ENCODE measurements at places on chromosomes 1 and 21.

DNA sequence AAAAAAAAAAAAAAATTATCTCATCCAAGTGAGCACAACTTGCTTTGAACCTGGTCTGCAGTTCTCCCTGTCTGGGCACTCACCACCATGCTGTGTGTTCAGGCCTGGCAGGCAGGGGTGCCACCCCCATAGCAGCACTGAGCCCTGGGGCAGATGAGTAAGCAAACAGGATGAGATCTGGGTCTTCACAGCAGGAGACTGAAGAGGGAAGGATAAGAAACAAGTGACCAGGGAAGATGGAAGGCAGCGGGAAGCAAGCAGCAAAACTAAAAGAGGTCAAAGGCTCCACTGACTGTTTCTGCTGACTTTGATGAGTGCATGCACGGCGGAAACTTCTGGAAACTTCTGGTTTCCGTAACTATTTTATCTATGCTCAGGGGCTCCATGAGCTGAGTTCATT, 133.5 kb upstream of the SOD1 start:
- no peak for DNase-seq

DNA sequence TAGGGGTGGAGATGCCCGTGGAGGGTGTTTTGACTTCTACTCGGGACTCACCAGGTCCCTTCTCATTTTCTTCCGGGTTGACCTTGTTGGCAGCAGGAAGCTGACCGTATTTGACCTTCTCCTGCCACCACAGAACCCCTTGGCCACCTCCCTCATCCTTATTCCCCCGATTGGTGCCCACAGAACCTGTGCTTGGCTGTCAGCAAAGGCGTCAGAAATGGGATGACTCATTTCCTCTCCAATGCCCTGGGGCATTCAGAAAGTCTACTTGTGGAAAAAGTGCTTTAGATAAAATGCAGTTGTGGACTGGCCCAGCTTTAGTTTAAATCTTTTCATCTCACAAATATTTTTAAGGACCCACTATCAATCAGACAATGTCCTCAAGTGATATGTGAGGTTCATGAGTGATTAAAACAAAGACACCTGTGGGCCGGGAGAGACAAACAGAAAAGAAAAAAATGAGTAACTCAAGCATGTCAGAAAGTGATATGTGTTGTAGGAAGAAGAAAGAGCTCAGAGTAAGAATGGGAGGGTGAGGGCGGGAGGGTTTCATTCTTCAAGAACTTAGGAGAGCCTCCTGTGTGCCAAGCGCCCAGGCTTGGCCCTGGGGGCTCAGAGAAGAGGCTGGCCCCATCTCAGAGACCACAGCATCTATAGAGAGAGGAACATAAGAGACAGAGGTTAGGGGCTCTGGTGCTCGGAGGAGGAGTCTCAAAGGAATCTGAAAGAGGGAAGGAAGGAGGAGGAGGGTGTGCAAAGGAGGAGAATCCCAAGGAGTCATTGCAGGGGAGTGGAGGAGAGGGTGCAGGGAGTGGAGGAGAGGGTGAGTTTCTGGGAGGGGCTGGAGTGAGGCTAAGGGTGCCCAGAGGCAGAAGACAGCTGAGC, 221.6 kb upstream of the VAMP3 start:
- DNase-seq = no peak

GRCh38 chr1:213745451-213745850, 242.3 kb upstream of the PROX1 start:
- no peak for DNase-seq

GRCh38 chr1:244552336-244552735, 91.3 kb downstream of the CATSPERE start:
- no peak for DNase-seq

- no peak for DNase-seq
Measured at GRCh38 chr1:64839732-64840405, 95.0 kb downstream of the RAVER2 start.

DNA sequence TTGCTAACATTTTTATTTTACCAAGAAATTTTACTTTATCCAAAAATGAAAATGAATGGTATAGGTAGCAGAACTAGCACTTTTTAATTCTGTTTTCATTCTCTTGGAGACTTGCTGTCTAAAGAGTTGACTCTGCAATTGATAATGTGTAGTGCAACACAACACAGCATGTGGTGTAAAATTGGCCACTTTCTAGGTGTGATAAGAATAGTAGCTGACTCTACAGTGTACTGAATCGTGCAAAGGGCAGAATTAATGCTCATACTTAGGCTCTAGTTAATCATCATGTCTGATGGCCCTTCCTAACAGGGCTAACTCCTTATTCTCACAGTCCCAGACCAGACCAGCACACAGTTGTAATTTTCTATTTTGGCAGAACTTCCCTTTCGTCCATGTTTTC, 140.5 kb downstream of the NEK7 start:
- no peak for DNase-seq

GRCh38 chr1:95057351-95057750, 15.4 kb downstream of the ALG14 start:
- no peak for DNase-seq

DNA sequence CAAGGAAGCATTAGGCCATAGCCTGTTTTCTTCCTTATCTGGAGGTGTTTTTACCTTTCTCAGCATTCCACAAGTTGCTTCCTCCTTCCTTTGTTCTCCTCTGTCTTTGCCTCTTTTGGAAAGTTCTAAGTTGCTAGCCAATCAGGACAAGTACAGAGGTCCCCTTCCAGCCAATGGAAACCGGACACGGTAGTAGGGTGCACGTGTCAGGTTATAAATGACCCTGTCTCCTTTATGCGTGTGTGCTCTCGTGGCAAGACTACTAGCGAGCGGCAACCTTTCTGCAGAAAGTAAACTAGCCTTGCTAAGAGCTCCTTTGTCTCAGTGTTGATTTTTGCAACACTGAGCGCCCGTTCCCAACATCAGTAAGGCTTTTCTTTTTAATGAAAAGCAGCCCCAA, 1.5 kb upstream of the ACADM start:
- DNase-seq = no peak

DNA sequence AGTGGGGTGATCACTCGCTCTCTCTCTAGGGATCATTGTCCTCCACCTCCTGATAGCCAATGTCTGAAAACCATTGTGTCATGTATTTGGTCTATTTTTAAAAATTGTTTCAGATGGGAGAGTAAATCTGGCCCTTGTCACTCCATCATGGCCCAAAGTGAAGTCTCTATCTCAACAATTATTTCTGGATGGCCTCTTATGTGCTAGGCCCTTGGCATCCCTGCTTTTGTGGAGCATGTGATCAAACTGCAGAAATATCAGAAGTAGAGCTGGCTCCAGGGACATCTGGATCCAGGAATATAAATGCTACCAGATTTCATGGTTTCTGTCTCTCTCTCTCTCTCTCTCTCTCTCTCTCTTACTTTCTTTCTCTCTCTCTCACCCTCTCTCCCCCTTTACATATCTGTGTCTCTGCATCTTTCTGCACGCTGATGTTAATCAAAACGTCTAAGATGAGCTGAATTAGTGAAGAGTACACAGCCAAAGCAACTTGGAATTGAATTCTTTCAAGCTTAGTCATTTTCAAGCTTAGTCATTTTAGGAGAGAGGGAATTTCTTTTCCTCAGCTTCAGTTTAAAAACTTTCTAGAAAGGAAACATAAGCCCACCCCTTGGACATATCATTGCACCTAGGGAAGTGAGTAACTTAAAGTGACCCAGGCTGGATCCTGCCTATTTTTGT, 47.4 kb upstream of the DOCK7 start:
- no peak for DNase-seq

GRCh38 chr1:169586395-169587255, at the start of gene F5:
Gene F5 (minus strand): TSS chr1:169586481. CDS start chr1:169586386, 95 bp downstream.
- peak; percentile 52 for DNase-seq

DNA sequence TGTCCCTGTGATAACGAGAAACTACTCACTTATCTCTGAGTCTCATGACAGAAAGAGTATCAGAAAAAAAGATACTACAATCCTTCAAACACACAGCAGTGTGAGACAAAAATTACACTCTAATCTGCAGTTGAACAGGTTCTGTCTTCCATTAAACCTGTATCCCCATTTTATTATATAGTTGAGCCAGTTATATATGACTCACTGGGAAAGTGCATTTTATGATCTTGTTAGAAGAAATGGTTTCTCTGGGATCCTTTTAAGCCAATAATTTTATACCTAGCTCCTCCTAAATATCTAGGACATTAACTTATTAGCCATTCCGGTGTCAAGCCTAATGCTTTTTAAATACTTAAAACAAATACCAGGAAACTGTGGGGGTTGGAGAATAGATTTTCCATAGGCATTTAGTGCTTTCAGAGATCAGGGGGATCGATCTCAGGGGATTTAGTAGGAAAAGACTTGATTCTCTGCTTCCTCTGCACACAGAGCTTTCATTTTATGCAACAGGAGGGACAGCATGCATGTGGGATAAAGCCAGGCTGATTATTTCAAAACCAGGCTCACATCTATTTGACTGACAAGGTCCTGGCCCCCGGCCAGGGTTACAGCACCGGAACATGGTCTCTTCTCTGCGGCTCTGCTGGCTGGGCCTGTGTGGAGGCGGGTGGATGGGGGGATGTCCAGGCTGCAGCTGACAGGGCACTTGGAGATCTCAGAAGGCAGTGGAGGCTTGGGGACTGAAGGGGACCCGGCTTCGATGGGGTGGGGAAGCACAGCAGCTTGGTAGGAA, 310.6 kb downstream of the DISC1 start:
- DNase-seq = no peak

DNA sequence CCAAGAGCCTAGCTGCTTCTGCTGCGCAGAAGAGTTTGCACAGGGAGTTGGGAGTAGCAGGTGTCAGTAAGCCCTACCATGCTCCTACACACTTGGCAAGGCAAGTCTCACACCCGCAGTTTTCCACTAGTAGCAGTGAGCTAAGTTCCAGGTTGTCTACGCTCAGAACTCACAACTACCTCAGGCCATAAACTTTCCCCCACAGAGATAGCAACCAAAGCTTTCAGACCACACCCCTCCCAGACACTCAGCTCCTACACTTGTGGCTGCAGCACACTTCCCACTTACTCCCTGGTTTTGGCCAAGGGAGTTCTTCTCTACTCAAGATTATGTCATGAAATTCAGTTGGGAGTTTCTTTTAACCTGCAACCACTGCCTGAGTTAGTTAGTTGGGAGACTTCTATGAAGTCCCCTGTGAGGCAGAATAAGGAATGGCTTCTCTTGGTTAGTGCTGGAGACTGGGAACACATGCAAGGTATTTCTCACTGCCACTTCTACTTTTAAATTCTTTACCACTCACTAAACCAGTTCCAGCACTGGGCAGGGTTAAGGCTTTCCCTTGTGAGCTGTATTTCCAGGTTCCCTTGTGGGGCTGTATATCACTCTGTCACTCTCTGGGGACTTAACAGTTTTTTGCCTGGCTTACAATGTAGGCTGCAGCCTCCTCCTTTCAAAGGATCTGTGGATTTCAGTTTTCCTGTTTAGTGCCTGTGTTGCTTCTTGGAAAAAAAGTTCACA, 18.3 kb upstream of the MAB21L3 start:
- DNase-seq = no peak

- no peak for DNase-seq
Measured at GRCh38 chr1:15180945-15181523, 27.5 kb downstream of the TMEM51 start.

GRCh38 chr1:108028841-108029388, 63.9 kb upstream of the VAV3 start:
- no peak for DNase-seq

- no peak for DNase-seq
Measured at GRCh38 chr1:27658951-27659496, 13.0 kb downstream of the IFI6 start.

GRCh38 chr1:67429011-67429527, 1.1 kb downstream of the SERBP1 start:
- peak; percentile 4 for DNase-seq

GRCh38 chr21:45522986-45523385, 19.3 kb downstream of the SLC19A1 start:
- DNase-seq = no peak

DNA sequence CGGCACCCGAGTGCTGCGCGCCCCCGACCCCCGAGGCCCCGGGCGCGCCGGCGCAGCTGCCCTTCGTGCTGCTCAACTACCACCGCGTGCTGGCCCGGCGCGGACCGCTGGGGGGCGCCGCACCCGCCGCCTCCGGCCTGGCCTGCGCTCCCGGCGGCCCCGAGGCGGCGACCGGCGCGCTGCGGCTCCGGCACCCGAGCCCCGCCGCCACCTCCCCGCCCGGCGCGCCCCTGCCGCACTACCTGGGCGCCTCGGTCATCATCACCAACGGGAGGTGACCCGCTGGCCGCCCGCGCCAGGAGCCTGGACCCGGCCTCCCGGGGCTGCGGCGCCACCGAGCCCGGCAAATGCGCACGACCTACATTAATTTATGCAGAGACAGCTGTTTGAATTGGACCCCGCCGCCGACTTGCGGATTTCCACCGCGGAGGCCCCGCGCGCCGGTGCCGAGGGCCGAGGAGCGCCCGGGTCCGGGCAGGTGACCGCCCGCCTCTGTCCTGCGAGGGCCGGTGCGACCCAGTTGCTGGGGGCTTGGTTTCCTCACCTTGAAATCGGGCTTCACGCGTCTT, 49.0 kb downstream of the SIM2 start:
- DNase-seq = no peak

- DNase-seq = no peak
Measured at GRCh38 chr1:218384581-218384993, 39.5 kb downstream of the TGFB2 start.

- DNase-seq = no peak
Measured at GRCh38 chr1:215507119-215507518, 60.0 kb upstream of the KCTD3 start.

GRCh38 chr1:207418351-207418750, 35.8 kb upstream of the CR2 start:
- no peak for DNase-seq

- DNase-seq = no peak
Measured at GRCh38 chr1:218347723-218348627, 2.8 kb downstream of the TGFB2 start.

- DNase-seq = no peak
Measured at GRCh38 chr1:33049371-33049770, 12.7 kb upstream of the AK2 start.

DNA sequence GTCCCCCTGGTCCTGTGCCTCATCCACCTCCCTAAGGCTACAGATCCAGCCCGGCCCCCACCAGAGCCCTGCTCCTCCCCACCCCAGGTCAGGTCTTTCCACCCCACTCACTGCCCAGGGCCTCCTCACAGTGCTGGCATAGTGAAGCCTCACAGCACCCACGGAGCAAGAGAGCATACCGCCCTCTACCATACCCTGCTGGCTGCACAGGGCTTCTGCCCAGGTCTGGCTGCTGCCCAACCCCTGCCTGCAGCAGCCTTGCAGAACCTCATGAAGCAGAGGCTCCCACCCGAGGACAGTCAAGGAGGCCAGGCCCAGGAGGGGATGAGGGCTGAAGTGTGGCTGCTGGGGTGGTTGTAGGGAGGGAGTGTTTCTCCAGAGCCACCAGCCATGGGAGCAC, 19.7 kb upstream of the ARF1 start:
- DNase-seq = no peak

GRCh38 chr1:220380885-220381284, 108.6 kb upstream of the RAB3GAP2 start:
- DNase-seq = no peak

- no peak for DNase-seq
Measured at GRCh38 chr1:83593073-83593472, 405.9 kb downstream of the TTLL7 start.
